NCI-H526 treated with DMSO at 0.1 percent for 48 hours (cell line): ENCODE measurements at places on chromosomes 5 and 9.
A peak's percentile ranks its signal among the peaks of the same experiment; 100 is the strongest.

DNA sequence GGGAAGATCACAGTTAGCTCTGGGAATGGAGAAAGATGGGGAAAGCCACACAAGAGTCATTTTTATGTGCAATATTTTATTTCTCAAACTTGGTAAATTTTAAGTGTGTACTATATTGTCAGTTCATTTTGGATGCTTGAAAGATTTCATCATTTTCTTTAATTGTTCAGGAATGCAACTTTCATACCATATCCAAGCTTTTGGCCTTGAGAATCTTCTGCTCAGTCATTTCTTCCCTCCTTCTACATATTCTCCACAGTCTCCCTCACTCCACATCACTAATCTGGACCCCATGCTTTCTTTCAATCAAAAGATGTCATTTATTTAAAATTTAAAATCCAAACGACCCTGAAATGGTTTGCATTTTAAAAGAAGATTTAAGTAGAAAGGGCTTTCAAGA lies 135.4 kb downstream of the FAM114A2 start:
- no peak for DNase-seq

GRCh38 chr9:87464110-87464991 lies 33.3 kb upstream of the DAPK1 start:
- no peak for DNase-seq

GRCh38 chr5:126970517-126971017 lies 59.8 kb downstream of the MARCHF3 start:
- no peak for DNase-seq

DNA sequence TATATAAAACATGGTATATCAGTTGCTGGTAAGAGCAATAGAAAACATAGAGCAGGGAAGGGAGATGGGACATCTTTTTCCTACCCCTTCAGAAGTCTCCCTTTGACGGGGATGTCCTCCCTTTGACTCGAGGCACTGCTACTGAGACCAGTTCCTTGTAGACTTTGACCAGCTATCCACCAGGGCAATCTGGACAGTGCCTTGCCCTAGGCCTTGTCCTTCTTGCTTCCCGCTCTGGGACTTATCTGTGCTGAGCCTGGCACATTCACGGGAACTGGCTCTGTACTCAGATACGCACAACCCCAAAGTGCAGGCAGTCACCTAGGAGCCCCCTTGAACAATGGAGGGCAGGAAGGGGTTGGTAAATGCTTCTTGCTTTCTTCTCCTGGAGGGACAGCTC lies 116.6 kb upstream of the ANKH start:
- no peak for DNase-seq

DNA sequence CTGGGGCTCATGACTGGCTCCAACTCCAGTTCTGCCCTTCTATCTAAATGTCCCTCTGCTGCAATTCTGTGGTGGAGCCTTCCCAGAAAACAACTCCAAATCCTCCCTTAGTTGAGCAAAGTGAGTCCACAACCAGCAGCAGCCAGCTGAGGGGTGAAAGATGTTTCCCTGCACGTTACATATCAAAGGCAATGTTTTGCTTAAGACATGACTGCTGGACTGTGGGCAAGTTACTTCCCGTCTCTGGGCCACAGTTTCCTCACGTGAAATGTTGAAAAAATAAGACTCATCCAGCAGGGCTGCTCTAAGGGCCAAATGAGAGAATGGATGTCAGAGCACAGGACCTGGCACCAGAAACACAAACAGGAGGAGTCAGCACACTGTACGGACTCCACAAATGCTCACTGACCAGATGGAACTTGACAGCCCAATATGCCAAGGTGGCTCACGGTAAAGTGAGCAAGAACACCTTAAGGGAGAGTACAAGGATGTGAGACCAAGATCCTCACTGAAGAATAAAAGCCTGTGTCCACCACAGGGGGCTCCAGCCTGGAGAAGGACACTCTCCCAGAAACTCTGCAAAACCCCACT lies 138.4 kb upstream of the ABCA1 start:
- DNase-seq: no peak

DNA sequence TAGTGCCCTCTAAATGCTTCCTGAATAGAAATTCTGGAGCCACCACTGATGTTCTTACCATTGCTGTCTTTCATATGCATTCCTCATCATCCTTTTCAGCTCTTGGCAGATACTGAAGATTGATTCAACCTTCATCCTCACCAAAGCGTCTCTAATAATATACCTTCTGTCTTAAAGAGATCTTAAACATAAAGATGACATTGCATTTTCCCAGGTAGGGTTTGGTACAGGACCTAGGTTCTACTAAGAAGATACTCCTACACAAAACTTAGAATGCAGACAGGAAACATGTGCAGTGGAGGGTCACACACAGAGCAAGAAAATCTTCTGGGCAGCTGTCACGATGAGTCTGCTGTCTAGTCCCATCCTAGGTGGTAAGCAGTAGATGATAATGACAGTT lies 41.0 kb upstream of the RPS23 start:
- no peak for DNase-seq

DNA sequence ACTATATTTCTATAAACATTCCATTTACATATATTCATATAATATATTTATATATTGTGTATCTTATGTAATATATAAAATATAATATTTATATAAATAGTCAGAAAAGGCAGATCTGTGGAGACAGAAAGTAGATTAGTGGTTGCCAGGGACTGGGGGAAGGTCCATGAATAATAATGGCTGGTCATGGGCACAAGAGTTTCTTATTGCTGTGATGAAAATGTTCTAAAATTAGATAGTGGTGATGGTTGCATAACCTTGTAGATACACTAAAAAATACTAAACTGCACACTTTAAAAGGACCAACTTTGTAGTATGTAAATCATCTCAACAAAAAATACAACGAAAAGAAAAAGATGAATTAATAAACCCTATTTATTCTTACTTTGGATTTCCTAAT lies 47.3 kb downstream of the NUP155 start:
- DNase-seq: no peak

DNA sequence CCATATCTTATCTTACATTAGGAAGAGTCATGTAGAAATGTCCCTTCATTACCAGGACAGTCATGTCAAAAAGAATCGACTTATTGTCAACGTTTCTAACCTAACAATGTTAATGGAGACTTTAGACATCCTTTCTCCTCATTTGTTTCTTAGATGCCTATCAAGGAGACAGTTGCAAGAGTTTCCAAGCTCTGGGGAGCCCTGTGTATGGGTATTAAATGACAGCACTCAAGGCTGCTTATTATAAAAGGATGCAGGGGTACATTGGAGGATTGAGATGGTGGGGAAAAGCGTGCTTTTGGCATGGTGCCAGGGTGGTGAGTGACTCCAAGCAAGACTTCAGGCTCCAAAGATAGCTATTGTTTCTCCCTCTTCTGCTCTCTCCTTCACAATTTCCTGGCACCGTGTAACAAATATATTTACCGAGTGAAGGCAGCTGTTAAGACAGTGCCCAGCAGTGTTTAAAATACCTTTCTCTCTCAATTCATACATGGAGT lies 461.3 kb upstream of the CLINT1 start:
- no peak for DNase-seq

DNA sequence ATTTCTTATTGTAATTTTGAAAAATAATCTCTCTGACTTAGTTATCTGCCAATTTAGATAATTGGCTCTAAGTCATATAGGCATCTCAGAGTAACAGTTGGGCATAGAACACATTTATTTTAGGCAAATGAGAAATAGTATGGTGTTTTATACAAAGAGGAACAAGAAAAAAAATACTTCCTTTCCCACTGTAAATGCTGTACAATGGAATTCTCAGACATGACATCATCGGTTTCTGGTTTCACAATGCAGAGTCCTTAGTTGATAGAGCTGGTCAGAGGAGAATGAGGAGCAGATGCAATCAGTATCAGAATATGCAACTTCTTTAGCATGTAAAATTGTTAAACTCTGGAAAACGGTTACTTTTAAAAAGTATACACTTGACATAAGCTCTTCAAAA lies 49.4 kb downstream of the PLK2 start:
- no peak for DNase-seq

GRCh38 chr5:129125819-129126218 lies 31.3 kb downstream of the ISOC1 start:
- DNase-seq: no peak

GRCh38 chr5:158234323-158235158 lies 375.6 kb upstream of the CLINT1 start:
- no peak for DNase-seq

- DNase-seq: no peak
Measured at GRCh38 chr5:66889524-66889923, 293.3 kb downstream of the MAST4 start.

GRCh38 chr5:90201923-90202322 lies 207.6 kb downstream of the CETN3 start:
- DNase-seq: no peak

DNA sequence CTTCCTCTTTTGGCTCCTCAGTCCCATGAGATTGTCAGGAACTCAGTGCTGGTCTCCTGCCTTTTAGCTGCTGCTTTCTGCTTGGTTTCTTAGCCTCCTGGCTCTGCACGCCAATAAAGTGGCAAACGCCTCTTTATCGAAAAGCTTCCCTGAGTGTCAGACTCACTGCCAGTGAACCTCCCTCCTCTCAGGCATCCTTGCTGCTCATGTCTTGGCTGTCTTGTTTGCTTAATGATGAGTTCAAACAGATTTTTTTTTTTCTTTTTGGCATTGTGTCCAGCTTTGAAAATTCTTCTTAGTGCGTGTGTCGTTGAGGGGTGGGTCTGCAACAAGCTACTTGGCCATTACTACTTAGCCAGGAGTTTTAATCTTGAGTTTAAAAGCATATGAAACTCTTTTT lies 14.9 kb downstream of the RASGRF2 start:
- no peak for DNase-seq

GRCh38 chr5:53820802-53821171 lies 260.3 kb downstream of the NDUFS4 start:
- peak; percentile 25 for DNase-seq

DNA sequence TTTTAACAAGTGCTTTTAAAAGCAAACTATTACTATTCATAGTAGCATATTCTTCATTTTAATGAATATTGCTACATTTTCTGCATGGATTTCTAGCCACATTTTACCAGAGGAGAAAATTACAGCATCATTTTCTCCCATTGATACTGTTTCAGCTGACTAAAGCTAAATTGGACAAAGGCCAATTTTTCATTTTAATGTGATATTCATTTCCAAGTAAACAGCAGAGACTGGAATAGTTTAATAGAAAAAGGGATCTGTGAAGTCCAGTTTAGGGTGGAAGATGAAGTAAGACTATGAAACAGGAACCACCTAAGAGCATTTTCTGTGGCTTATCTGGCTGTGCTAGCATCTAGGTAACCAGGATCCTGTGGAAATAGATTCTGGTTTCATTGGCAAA lies 128.1 kb downstream of the GIN1 start:
- DNase-seq: no peak

GRCh38 chr9:24144796-24145195 lies 318.8 kb upstream of the ELAVL2 start:
- no peak for DNase-seq

- no peak for DNase-seq
Measured at GRCh38 chr9:131304676-131305355, 15.3 kb downstream of the PLPP7 start.

DNA sequence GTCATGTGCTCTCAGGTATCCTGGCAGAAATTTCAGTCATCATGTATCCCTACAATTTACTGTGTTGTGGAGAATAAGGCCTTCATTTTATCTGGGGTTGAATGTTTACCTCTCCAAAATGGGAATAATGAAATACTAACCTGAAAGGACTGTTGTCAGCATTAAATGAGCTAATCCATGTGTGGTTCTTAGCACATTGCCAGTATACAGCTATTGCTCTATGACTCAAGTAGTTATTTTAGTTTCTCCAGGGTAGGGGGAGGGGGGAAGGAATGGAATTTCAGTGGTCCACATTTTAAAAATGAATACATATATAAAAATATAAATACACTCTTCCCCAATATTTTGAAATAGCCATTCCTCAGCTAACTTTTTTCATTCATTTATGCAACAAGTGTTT lies 3.5 kb downstream of the PAM start:
- no peak for DNase-seq

- no peak for DNase-seq
Measured at GRCh38 chr5:103929338-103930013, 366.9 kb upstream of the NUDT12 start.

GRCh38 chr5:142881784-142882126 lies 111.6 kb downstream of the ARHGAP26 start:
- DNase-seq: no peak

- DNase-seq: no peak
Measured at GRCh38 chr9:81791076-81791475, 101.7 kb upstream of the TLE1 start.

DNA sequence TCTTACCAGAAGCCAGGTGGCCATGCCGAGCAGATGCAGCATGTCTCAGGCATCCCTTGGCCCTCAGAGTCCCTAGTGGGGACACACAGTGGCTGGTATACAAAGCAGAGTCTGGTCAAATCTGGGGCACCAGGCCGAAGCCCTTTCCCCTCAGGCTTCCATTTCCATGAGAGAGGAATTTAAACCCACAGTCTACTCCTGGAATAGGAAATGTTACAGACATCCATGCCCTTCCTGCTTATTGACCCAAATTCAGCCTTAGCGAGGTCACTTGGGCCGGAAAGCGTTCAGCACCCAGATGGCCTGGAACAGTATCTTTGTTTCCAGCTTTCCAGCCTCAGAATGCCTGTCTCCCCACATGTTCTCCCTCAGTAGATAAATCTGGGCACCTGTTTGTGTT lies 131.7 kb downstream of the PIP5K1B start:
- DNase-seq: no peak

GRCh38 chr9:132354637-132355355 lies at the start of gene SETX:
TSS of gene SETX (minus strand) at chr9:132354986. CDS start at chr9:132349428, 5,558 bp downstream.
- DNase-seq: peak; percentile 85

- no peak for DNase-seq
Measured at GRCh38 chr9:83280790-83281189, 217.8 kb upstream of the RASEF start.

GRCh38 chr5:154722097-154722496 lies 33.1 kb upstream of the LARP1 start:
- no peak for DNase-seq

DNA sequence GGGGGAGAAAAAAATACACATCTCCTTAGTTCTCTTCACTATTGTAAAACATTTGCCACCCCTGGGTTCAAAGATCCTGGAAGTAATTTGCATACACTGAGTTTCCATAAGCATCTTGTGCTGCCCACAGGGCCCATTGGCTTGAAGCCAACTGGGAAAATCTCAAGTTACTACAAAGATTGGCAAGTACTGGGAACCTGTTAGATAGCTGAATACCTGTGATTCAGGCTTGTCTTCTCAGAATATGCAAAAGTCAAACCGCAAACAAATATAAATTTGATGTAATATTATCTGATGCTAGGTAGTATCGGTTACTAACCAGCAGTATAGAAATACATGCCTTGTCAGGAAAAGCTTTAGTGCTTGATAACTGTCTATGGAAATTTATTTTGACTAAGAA lies 156.9 kb upstream of the FST start:
- no peak for DNase-seq

DNA sequence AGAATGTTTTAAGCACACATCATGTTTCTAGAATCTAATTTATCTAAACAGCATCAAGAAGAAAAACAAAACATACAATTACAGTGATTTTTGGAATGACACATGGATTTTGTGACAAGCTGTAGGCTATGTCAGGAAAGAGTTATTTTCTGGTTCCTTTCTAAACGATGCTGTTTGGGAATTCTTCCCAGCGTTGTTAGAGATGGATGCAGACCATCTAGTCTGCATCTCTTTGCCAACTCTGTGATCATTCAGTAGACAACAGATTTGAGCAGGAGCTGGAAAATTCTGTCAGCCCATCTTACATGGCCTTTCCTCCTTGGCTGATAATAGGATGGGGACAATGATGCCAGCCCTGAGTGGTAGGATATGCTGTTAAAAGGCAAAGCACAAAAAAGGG lies 295.7 kb upstream of the TRPC7 start:
- DNase-seq: no peak
